ENCODE measurements at places on chromosomes 6 and 20. TPM values are rescaled to one million over a fixed set of nuclear protein-coding genes. Genes with fewer than 3 reads are reported as not detected.

GRCh38 chr6:11096109-11096508, 2.5 kb downstream of the SMIM13 start:
- H3K4me3 ChIP-seq, result no peak overlapping the region
- H3K27me3 ChIP-seq, result no peaks in the 10 kb centered on the region
- peaks cover 20% of the 10 kb centered on the region for H3K36me3 ChIP-seq
- DNase-seq, result no peak
- no peaks in the 10 kb centered on the region for H3K4me1 ChIP-seq

Gene FAM83C
- total RNA-seq, result not detected

GRCh38 chr6:146087386-146087785, 58.5 kb downstream of the GRM1 start:
- DNase-seq, result no peak
- no peak overlapping the region for H3K4me3 ChIP-seq
- H3K4me1 ChIP-seq, result no peaks in the 10 kb centered on the region
- no peaks in the 10 kb centered on the region for H3K27me3 ChIP-seq

DNA sequence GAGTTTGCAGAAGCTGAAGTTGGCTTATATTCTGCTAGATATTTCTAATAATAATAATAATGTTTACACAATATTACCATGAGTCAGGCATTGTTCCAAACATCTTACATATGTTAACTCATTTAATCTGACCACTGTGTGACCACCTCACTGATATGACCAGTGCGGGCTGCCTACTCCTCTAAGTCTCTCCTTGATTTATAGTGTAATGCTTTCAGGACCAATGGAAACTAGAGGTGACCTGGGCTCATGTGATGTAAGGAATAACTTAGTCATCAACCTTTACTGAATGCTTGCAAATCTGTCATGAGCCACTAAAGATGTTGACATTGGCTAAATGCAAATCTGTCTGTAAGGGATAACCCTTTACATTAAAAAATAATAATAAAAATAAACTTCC, 51.1 kb upstream of the GPR6 start:
- H3K36me3 ChIP-seq, result no peaks in the 10 kb centered on the region
- H3K4me3 ChIP-seq, result no peak overlapping the region
- H3K27me3 ChIP-seq, result no peaks in the 10 kb centered on the region
- H3K4me1 ChIP-seq, result no peaks in the 10 kb centered on the region
- no peak for DNase-seq
- no peak overlapping the region for H3K27ac ChIP-seq

DNA sequence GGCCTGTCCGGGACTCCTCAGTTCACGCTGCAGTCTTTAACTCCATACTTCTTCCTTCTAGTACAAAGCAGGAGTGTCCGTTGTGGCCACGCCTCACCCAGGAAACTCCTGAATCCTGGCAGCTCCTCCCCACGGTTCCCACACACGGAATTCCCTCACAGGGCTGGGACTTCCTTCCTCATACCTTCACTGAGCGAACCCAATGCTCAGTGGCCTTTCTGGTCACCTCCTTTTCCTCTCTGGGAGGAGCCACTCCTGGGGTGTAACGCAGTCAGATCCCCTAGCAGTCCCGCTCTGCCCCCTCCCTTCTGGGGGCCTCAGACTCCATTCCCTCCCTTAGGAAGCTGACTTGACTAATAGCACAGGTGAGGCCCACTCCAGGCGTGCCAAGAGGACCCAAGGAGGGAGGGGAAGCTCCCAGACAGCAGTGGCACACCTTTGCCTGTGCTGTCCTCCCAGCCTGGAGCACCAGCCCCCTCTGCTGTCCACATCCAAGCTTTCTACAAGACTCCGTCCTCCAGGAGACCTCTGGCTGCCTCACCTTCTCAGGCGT, at the start of gene SLC52A3:
Gene SLC52A3, minus strand, starts transcription at position 75 of the 553 bp plus-strand sequence. CDS start 2,726 bp downstream, outside the sequence.
- DNase-seq, result no peak
- no peaks in the 10 kb centered on the region for H3K4me1 ChIP-seq
- H3K27ac ChIP-seq, result peak within 1 kb of the TSS; percentile 46

GRCh38 chr6:142155091-142155490, 8.0 kb downstream of the VTA1 start:
- H3K4me1 ChIP-seq, result peaks cover 43% of the 10 kb centered on the region
- no peaks in the 10 kb centered on the region for H3K27me3 ChIP-seq
- no peak overlapping the region for H3K4me3 ChIP-seq
- DNase-seq, result no peak
- no peaks in the 10 kb centered on the region for H3K36me3 ChIP-seq

DNA sequence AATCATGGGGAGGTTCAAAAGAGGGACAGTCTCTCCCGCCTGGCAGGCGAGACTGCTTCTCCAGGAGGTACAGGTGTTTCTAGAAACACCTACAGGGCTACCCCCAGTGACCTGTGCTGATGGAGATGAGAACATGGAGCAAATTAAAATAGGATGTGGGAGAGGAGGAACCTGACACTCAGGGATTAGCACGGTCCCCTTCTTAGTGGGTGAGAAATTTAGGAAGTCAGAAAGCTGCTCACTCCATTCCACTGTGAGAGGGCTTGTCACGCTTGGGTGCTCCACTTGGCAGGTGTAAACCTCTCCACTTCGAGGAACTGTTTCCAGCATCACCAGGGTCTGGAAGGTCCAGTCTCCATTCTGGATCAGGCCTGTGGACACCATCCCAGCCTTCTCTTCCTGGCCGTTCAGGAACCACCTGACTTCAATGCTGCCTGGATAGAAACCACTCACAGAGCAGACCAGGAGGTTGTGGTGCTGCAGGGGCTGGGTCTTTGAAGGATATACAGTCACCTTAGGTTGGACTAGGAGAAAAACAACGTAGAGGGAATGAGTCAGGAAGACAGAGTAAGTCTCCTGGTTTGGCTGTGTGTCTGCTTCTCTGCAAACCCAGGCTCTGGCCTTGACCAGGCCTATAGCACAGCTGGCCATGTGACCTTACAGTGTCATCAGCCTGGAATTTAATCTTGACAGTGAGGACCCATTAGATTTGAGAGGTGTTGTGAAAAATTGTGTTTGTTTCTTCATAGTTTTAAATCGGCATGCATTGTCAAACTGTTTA, 8.1 kb downstream of the HLA-DRB1 start:
- H3K4me1 ChIP-seq, result no peaks in the 10 kb centered on the region
- DNase-seq, result no peak
- no peaks in the 10 kb centered on the region for H3K27me3 ChIP-seq

Data from tibial nerve (tissue), 4 donors.